HTR-8/SVneo (cell line): ENCODE measurements at places on chromosomes 16 and 17.

DNA sequence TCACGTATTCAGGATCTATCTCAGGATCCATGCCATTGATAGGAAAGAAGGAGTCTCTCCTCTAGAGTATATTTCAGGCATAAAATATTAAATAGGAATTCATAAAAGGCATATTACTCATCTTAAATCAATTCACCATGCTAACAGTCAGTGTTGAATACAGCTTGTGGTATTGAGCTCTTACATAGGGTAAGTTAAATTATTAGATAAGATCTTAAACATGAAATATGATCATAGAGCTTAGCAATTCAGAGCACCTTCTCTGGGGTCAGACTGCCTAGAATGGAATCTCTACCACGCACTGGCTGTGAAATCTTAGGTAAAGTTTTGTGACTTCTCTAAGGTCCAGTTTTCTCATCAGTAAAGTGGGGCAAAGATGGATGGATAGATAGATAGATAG lies 20.7 kb downstream of the MARCHF10 start:
- peak; percentile 48 for DNase-seq

- no peak for DNase-seq
These were observed 27.2 kb upstream of the ASGR2 start for GRCh38 chr17:7141824-7142223.

- no peak for DNase-seq
These were observed 72.6 kb upstream of the CDH5 start for GRCh38 chr16:66293932-66294331.

GRCh38 chr16:14302399-14303181 lies 231.5 kb downstream of the MRTFB start:
- DNase-seq, result no peak

GRCh38 chr16:503150-504071 lies 24.1 kb upstream of the CAPN15 start:
- DNase-seq, result no peak

DNA sequence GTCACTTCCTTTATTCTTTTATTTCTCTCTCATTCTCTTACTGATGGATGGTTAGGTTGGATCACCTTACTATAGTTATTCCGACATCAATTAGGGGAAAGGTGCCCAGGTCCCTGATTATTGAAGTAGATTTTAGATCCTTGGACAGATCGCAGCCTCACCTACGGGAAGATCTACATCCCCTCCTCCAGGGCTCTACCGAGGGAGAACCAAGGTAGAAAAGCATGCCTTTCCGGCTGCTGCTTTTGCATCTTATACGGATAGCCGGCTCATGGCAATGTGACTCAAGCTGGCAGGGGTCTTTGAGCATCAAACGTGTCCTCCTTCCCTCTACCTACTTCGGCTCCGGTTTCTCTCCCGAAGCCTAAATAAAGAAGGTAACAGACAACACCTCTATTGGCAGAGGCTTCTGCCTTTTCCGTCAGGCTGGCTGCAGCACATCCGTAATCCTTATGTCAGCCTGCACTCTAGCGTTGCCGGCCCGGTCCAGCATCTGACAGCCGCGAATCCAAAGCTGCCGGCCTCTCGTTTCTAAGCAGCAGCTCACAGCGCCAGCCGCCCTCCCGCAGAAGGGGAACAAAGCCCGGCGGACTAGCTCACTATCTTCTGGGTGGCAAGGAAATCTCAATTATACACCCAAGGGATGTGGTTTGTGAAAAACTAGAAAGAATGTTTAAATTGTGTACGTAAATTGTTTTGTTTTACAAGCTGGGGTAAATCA lies 46.9 kb downstream of the IRX6 start:
- DNase-seq, result peak; percentile 11

DNA sequence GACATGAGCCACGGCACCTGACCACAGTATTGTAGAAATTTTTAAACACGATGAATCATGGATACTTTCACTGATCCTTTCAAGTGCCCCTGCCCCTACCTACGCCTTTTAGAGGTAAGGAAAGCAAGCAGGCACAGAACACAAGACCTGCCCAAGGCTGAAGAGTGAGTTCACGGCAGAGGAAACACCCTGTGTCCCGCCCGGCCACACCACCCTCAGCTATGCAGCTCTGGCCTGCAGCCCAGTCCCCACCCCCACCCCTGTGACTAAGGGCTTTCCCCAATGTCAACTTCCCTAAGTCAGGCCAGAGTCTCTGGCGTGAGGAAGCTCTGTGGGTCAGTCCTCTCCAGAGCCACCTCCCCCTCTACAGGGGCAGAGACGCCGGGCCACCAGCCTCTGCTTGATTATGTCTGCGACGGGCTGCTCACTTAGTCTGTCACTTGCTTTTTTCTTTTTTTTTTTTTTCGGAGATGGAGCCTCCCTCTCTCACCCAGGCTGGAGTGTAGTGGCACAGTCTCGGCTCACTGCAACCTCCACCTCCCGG lies 8.4 kb downstream of the SLC16A5 start:
- peak; percentile 96 for DNase-seq

- DNase-seq, result no peak
These were observed 769 bp downstream of the CD19 start for GRCh38 chr16:28932339-28933141.

DNA sequence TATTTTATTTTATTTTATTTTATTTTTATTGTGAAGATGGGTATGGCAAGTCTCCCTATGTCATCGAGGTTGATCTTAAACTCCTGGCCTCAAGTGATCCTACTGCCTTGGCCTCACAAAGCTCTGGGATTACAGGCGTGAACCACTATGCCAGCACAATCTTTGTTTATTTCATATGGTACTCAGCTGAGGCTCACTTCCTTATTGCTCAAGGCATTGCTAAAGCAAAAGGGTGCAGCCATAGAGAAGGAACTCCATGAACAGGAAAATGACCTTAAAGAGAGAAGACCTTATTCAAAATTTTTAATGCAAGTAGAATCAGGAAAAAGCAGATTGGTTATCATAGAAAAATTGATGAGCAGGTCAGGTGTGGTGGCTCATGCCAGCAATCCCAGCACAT lies 110.6 kb upstream of the RBBP6 start:
- DNase-seq, result no peak

DNA sequence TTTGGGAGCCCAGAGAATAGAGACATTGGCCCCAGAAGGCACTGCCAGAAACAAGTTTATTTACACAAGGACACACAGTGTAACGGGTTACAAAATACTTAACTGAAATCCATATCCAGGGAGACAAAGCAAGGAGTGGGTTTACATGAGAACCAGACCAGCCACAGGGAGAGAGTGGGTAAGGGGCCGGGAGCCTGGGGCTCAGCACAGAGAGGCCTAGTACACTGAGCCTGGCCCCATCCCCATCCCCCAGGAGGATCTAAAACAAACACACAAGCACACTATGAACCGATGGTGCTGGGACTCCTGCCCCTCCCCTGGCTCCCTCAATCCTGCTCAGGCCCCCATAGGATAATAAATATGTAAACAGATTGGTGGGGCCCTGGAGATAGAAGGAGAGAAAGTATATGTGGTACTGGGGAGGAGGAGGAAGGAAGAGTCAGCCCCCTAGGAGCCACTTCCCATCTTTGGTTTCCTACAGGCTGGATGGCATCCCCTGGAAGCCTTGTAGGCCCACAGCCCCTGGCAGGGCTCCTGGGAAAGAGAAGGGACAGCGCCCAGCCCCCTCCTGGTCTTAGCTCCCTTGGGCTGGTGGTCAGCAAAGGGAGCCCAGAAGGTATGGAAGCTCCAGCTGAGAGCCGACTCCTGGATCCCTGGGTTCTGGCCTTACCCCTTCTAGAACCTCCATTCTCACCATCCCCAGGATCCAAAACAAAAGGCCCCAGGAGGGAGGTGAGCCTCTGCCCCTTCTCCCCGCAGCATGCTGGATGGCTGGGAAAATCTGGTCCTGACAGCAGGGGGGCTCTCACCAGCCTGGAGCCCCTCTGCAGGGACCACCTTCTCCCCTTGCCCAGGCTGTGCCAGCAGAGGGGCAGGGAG lies 6.4 kb downstream of the G6PC3 start:
- DNase-seq, result no peak

DNA sequence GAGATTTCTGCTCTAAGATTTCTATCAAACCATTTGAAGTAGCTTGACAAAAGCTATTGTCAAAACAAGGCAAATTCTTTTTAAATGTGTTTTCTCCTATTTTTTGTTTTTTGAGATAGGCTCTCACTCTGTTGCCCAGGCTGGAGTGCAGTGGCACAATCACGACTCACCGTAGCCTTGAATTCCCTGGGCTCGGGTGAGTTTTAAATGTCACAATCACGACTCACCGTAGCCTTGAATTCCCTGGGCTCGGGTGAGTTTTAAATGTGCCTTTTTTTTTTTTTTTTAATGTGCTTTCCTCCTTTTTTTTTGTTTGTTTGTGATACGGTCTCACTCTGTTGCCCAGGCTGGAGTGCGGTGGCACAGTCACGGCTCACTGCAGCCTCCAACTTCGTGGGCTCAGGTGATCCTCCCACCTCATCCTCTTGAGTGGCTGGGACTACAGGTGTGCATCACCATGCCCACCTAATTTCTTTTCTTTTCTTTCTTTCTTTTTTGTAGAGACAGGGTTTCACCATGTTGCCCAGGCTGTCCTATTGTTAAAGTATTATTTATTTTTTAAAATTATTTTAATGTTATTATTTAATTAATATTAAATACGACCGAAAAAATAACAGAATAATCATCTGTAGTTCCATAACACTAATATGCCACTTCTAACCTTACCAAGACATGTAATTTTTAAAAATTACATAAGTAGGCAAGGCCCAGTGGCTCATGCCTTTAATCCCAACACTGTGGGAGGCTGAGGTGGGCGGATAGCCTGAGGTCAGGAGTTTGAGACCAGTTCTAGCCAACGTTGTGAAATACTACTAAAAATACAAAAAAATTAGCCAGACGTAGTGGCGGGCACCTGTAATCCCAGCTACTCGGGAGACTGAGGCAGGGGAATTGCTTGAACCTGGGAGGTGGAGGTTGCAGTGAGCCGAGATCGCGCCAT lies 69.7 kb upstream of the FA2H start:
- DNase-seq, result no peak

GRCh38 chr16:28913946-28914724 lies 10.9 kb downstream of the RABEP2 start:
- no peak for DNase-seq

DNA sequence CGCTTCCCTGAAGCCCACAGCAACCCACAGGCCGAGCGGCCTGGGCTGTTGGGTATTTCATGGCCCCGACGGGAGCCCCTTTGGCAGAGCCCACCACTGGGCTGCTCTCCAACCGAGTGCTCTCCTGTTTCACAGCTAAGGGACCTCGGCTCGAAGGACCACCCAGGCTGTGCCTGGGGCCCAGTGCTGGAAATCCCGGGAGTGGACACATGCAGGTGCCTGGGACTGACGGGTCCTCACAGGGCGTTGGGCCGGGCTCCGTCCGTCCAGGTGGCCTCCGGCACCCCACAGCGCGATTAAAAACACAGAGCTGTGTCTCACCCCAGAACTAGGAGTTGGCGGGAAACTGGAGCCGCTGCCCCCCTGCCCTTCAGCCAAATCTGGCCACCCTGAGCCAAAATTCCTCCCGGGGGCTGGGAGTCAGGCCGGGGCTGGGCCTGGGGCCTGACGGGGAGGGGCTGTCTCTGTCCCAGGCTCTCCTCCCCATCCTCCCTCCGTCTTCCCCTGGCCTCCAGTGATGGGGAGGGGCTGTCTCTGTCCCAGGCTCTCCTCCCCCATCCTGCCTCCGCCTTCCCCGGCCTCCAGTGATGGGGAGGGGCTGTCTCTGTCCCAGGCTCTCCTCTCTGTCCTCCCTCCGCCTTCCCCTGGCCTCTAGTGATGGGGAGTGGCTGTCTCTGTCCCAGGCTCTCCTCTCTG lies 14.1 kb downstream of the UTS2R start:
- no peak for DNase-seq

GRCh38 chr17:19306160-19307111 lies 56.1 kb downstream of the B9D1 start:
- DNase-seq, result no peak

DNA sequence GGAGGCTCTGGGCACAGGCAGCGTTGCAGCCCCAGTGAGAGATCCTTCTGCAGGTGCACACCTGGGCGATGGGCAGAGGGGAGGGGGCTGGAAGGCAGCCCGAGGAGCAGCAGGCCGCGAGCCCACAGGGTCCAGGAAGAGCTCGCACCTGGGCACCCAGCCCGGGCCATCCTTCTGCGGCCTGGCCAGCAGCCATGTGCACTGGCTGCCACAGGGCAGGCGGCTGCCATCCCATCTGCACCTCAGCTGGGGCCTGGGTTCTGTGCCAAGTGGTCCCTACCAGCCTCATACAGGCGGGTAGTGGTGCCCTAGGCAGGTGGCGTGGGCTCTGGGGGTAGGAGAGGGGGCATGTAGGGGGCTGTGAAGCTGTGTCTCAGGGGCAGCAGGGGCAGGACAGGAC lies 197.2 kb downstream of the RBFOX3 start:
- no peak for DNase-seq

DNA sequence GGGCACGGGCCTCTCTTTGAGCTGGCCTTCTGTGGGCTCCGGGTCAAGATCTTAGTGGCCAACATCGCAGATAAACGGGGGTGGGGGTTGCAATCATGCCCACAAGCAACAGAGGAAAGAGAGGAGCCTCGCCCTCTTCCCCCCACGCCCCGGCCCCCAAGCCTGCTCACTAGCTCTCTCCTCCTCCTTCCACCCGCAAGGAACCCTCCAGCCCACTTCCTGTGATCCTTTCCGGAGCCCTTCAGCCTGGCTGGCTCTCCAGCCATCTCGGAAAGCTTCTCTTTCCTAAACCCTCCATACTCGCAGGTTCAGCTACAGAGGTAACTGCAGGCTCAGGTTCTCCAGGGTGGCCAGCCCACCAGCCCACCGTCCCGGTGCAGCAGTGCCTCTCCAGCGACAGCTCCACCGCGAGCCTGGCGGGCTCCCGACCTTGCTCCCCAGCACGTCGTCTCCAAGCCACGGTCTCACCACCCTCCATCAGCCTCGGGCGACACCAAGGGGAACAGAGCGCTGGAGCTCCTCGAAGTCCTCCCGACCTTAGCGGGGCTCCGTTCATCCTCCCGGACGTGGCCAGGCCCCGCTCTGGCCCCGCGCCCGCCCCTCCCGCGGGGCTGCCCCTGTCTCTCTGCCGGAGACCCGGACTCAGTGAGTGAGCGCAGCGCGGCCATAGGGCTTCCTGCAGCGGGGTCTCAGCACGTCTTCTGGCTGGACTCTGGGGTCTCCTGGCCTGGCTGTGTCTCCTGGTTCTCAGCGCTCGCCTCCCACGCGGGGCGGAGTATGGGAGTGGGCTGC lies 12.9 kb upstream of the ODF4 start:
- DNase-seq, result no peak

DNA sequence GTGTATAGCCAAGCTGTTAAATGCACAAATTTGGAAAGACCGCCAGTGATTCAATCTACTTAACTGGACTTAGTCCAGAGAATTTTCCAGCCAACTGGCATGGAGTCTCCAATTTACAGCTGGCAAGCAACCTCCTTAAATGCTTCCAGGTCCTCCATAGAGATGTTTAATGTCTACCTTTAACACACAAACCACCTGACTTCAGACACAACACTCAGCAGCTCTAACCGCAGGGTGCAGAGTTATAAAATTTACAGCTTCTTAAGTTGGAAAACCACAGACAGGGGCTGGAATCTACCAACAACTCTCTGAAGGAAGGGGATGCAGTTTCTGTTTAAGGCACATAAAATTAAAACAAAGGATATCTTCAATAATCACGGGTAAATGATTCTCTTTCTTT lies 106.9 kb downstream of the SYCE1L start:
- DNase-seq, result no peak

- DNase-seq, result no peak
These were observed 134.7 kb downstream of the RBFOX3 start for GRCh38 chr17:79476074-79476652.
